ENCODE measurements at places on chromosomes 2 and 18.

- peak; percentile 70 for DNase-seq
Measured at GRCh38 chr2:159202568-159203071, 83.9 kb downstream of the WDSUB1 start.

GRCh38 chr2:208880171-208880570, 473.6 kb downstream of the PTH2R start:
- no peak for DNase-seq

DNA sequence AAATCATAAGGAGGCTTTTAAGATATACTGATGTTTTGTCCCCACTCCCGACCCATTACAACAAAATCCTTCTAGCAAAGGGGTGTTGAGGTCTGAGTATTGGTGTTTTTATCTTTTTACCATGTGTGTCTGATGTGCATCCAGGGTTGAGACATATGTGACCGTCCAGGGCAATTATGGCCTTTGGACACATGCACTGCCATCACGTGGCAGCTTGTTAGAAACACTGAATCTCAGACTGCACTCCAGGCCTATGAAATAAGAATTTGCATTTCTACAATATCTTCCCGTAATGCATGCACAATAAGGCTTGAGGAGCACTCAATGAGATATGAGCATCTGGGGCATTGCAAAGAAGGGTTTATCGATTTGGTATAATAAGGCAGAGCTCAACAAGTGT, 235.1 kb upstream of the ZNF804A start:
- no peak for DNase-seq

GRCh38 chr2:109711230-109712122, 82.6 kb upstream of the RGPD5 start:
- no peak for DNase-seq

- no peak for DNase-seq
Measured at GRCh38 chr18:80170395-80171053, 61.5 kb downstream of the ADNP2 start.

DNA sequence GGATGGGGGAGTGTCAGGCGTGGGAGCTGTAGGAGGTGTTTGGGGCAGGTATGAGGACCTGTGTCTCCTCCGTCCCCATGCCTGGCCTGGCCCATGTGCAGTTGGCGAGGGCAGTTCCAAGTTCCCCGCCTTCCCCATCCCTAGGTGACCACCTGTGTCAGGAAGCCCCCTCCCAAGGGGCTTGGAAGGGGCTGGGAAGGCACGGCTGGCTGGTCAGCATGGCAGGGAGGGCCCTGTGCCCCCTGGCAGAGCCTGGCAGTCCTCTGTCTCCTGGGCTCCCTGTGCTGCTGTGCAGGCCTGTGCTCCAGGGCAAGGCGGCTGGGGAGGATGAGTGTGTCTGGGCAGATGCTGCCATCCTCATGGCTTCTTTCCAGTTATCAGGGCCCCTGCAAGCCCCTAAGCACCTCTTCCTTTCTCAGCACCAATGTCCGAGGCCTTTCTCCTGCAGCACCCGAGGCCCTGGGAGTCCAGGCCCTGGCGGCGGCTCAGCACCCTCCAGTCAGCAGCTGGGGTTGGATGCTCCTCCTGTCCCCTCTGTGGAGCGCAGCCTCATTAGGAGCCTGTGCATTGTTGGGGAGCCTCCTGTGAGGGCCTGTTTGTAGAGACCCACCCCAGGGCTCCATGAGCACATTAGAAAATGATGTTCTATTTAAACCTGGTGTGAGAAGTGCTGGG, 101.7 kb downstream of the FAM210A start:
- DNase-seq: no peak

DNA sequence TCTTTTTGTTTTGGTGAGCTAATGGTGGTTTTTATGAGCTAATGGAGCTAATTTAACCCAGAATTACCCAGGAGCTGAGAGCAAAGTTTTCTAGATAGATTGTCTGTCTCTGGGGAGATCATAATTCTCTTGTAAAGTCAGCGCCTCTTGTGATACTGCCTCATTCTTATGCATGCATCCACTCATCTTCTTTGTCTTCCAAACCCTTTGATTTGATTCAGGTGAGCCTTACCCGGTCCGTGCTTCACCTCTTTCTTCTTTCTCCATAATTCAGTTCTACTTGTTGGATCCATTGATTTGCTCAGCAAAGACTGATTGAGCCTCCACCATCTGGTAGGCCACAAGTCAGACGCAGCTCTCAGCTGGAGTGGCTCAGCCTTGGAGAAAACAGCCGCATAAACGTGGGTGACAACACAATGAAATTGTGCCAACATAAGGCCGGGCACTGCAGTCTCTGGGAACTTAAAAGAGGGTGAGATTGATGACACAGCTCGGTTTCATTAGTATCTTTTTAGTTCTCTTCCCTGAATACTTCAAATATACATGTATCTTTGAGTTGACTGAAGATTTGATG, 158.5 kb upstream of the SH3BP4 start:
- DNase-seq: peak; percentile 17

GRCh38 chr2:189937691-189938090, 124.8 kb downstream of the MSTN start:
- no peak for DNase-seq

- DNase-seq: no peak
Measured at GRCh38 chr2:86621280-86621943, 2.3 kb downstream of the RNF103 start.

- no peak for DNase-seq
Measured at GRCh38 chr2:72141881-72142451, 5.7 kb downstream of the CYP26B1 start.

GRCh38 chr2:23629772-23630480, 244.9 kb downstream of the KLHL29 start:
- no peak for DNase-seq

- no peak for DNase-seq
Measured at GRCh38 chr2:236172255-236173035, 4.3 kb upstream of the GBX2 start.

DNA sequence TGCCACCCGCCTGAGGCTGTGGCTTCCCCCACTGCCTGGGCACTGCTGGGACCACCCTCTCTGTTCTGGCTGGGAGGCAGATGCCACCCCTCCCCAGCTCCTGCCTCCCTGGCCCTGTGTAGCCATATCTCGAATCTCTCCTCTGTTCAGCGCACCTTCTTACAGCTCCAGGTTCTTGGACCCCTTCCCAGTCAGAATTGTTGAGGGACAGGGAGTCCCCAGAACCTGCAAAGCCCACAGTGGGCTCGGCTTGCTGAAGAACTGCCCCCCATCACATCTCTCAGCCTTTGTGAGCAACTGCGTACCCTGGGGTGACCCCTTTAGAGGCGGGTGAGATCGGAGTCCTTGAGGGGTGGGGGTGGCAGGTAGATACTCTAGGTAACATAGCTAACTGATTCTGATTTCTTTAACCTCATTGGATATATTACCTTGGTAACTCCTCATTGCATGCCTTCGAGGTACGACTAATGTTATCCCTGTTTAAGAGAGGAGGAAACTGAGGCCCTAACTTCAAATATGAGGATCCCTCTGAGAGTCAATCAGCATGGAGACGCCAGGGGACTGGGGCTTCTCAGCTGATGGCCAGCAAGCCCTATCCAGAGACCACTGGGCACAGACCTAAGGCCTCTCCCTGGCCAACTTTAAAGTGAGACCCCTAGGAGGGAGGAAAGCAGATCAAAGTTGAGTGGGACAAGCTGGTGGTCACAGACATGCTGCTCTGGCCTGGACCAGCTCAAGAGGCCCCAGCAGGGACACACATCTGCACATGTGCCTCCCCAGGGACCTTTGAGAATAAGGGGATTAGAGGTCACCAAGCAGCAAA, 101.3 kb downstream of the CAPN13 start:
- DNase-seq: no peak

GRCh38 chr2:100018341-100019193, 123.8 kb downstream of the AFF3 start:
- no peak for DNase-seq

- DNase-seq: no peak
Measured at GRCh38 chr18:22604986-22605421, 187.3 kb upstream of the CTAGE1 start.

DNA sequence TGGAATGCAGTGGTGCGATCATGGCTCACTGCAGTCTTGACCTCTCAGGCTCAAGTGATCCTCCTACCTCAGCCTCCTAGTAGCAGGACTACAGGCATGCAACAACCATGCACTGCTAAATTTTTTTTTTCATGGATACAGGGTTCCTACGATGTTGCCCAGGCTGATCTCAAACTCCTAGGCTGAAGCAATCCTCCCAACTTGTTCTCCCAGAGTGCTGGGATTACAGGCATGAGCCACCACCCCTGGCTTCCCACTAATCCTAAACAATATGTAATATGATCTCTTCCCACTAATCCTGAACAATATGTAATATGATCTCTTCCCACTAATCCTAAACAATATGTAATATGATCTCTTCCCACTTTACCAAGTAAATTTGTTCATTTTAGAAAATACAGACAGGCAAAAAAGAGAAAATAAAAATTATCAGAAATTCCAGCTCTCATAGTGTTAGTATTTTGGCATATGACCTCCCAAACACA, 33.7 kb upstream of the C18orf32 start:
- DNase-seq: no peak

DNA sequence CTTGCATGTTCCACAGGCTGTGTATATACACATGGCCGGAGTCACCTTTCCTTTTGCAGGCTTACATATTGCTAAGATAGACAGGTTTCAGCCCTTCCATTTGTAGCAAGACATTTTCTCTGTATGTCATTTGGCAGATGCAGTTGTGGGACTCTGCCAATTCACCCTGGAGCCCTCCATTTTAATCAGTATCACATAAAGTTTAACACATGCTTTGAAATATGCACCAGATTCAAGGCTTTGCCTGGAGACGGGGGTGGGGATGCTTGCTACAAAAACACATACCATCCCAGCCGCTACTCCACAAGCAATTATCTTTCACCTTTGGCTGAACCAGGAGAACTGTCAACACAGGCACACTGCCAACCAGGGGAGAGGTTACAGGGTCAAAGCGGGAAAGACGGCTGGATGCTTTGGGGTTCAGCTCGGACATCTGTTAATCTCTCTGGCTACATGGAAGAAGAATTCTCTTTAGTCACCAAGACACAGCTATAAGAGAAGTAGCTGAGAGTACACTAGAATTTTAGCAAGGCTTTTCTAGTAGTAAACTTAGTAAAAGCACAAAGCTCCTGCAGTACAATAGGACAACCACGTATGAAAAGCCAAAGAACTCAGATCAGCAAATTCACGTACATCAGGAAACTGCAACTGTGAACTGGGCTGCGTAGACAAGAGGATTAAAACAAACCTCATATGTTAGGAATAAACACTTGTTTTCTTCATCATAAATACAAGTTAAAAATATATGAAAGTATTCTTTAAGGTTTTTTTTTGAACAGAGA, 130.9 kb downstream of the EXOC6B start:
- peak; percentile 12 for DNase-seq

DNA sequence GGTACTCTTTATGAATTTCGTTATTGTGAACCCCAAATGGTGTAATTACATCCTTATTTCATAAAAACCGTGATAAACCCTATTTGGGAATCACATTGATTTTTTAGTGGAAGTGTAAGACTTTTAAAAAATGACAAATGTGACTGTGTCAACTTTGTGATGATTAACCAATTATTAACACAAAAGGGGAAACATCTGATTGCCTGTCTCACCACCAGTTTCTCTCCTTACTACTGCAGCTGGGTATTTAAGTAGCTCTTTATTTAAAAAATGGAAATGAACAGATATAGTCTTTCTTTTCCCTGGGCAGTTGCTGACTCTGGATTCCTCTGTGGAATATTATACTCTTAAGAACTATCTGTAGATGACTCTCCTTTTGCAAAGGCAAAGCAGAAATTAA, 11.6 kb upstream of the RPE start:
- no peak for DNase-seq

DNA sequence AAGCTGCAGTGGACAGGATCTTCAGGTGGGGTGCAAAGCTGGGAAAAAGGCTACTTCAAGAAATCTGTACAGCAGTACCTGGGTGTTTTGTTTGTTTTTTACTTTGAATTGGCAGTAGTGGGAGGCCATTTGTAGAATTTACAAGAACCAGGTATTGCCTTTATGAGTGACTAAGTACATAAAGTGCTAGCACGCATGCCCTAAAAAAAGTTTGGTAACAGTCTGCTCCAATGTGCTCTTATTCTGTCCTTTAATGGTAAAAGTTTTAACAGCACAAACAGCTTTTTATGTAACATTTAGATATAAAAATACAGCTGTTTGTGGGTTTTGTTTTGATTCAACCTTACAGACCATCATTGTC, 17.2 kb downstream of the REV1 start:
- no peak for DNase-seq

DNA sequence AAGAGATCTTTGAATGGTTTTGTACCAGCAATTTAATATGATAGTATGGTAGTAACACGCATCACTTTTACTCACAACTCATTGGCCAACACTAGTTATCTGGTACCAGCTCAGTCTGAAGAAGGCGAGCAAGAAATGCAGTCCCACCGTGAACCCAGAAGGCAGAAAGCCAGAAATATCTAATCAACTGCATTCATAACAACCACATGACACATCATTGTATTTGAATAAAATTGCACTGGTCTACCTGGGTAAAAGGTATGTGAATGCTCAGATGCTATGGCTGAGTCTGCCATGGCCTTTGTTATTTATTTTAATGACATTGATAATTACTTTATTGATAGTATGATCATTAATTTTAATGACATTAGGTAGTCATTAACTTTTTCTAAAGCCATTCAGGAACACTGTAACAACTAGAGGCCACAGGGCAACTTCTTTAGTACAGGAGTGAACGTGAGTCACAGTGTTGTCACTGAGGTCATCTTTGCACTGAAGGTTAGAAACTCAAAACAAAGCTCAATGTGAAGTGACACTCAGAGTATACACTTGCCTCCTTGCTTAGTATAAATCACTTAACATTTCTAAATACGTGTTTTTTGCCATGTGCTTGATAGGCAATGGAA, 475.6 kb upstream of the TNP1 start:
- DNase-seq: no peak

- no peak for DNase-seq
Measured at GRCh38 chr2:171139860-171140259, 20.8 kb downstream of the TLK1 start.

GRCh38 chr2:84323890-84324289, 135.2 kb downstream of the SUCLG1 start:
- DNase-seq: no peak

- no peak for DNase-seq
Measured at GRCh38 chr2:151991010-151991409, 107.8 kb downstream of the CACNB4 start.

DNA sequence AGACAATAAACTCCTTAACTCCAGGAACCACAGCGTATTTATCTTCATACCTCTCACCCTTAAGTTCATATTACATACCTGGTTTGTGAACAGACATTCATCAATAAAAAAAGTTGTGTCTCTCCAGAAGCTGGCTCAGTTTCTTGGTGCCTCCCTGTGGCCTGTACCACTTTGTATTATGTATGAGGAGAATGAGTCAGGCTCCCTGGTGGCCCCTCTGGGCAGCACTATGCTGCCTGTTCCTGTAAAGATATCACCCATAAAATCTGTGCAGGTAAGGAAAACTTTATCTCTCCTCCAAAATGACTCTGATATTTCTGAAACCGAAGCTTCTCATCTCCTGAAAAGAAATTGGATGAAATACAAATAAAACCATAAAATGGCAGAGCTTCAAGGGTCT, 198.4 kb upstream of the NT5C1B start:
- no peak for DNase-seq

Measured in Ammon's horn (tissue), 1 donor.